ENCODE measurements at places on chromosomes 6 and 20.

GRCh38 chr6:113969888-113970804 lies 802 bp downstream of the HDAC2 start:
- peak; percentile 39 for DNase-seq

DNA sequence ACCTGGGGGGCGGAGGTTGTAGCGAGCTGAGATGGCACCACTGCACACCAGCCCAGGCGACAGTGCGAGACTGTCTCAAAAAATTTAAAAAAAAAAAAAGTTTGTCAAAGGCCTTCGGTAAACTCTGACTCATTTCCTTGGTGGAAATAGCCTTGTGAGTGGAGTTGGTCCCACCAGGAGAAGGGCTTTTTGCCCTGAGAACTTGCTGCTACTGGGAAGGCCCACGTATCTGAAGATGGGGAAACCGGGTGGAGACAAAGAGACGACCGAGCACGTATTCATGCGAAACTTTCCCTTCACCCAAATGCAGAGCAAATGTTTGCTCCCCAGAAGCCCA lies 51.7 kb downstream of the SLC22A23 start:
- DNase-seq: no peak

DNA sequence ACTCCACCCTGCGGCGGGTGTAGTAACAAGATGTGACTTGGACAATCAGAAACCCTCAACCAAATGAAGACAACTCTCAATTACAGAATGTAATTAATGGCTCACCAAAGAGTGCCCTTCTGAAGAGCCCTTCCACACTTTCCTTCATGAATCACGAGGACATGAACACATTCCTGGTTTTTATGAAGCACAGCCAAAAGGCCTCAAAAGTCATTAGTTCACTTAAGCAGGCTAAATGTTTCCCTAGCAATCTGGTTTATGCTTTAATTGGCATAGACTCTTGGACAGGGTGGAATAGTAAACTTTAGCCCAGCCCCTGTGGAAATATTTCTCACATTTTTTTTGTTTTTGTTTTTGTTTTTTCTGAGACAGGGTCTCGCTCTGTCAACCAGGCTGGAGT lies 20.5 kb downstream of the CPNE5 start:
- DNase-seq: no peak

GRCh38 chr6:169014211-169015197 lies 239.1 kb downstream of the THBS2 start:
- no peak for DNase-seq

- no peak for DNase-seq
Measured at GRCh38 chr20:44785768-44786167, 24.6 kb downstream of the RIMS4 start.

GRCh38 chr6:16676376-16676775 lies 84.9 kb downstream of the ATXN1 start:
- no peak for DNase-seq

- DNase-seq: no peak
Measured at GRCh38 chr6:33213166-33213988, 5.1 kb downstream of the RING1 start.
